NCI-H1436 (cell line): ENCODE measurements at places on chromosomes 7 and 10.

DNA sequence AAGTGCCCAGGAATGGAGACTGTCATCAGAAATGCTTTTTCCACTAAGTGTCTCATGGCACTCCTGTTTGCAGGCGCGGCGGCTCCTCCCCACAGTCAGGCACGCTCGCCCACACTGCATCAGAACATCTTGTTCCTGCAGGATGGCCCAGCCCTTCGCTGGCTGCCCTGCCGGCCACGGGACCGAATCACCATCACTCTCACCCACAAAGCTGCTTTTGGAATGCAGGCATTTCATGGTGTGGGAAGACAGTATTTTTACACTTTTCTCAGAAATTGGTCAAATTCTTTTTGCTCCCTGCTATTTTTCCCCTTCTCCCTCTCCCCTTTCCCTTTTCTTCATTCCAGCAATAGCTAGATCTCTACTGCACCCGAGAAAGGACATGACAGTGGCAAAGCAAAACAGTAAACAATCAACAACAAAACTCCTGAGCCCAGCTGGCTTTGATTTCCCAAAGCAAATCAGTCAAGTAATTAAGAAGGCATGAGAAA is 176.1 kb upstream of the TNS3 start:
- no peak for DNase-seq

DNA sequence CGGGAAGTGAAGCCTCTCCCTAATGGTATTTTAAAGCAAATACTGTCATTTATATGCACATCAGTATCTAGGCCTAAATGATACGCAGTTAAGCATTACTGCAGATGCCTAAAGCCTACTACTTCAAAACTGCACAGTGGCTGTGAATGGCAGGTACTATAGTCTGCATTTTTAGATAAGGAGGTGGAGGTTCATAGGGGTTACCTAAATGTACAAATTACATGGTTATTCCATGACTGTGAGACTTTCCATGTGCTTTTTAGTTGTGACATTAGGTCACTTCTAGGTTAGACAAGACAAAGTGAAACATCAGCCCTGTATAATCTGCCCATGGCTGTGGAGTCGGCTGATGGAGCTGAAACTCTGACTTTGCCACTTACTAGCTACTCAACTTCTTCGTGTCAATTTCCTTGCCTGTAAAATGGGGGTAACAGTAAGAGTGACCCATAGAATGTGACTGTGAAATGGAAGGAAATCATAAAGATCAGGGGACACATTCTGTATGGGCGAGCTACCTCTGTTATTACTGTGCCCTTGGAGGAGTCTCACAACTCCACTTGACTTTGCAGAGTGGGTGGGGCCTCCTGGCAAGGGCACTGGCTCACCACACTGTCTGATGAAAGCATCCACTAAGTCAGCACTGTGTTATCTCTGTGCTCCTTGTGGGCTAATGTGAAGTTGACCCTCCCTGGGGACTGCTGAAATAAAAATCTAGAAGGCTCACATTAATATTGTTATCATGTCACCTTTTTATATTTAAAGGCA is 239.4 kb downstream of the TNS3 start:
- DNase-seq, result no peak

GRCh38 chr10:16735671-16736070 is 81.6 kb downstream of the RSU1 start:
- DNase-seq, result no peak

DNA sequence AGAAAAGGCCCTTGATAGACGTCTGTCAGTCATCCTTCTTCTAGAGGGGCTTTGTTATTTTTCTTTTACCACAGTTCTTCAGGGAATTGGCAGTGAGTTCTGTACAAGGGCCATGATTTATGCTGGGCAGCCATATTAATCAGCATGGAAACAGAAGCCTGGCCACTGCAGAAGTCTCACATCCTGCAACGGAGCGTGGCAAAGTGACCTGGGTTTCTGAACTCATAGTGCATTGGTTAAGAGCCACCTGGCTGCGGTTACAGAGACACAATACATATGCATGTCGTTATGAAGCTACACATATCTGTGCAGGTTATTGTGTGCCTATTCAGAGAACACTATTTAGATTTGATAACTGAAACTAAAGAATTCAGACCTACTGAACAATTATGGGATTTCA is 419.4 kb upstream of the CELF2 start:
- DNase-seq, result no peak

DNA sequence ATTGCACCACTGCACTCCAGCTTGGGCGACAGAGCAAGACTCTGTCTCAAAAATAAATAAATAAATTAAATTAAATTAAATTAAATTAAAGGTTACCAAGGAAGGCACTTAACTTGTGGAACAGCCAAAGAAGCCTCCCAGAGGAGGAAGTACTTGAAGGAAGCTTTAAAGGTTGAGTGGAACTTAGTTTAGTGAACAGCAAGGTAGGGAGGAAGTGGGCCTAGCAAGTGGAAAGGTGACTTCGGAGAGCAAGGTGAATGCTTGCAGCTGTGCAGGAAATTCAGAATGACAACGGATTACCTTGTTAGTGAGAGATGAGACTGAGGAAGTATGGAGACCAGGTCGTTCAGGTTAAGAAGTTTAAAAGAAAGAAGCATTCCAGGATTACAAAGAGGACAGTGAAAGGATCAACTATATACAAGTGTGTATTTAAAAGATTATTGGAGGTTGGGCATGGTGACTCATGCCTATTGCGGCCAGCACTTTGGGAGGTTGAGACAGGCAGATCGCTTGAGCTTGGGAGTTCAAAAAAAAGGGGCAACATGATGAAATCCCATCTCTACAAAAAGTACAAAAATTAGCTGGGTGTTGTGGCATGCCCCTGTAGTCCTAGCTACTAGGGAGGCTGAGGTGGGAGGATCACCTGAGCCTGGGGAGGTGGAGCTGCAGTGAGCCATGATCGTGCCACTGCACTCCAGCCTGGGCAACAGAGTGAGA is 12.8 kb upstream of the RPEL1 start:
- DNase-seq, result no peak

DNA sequence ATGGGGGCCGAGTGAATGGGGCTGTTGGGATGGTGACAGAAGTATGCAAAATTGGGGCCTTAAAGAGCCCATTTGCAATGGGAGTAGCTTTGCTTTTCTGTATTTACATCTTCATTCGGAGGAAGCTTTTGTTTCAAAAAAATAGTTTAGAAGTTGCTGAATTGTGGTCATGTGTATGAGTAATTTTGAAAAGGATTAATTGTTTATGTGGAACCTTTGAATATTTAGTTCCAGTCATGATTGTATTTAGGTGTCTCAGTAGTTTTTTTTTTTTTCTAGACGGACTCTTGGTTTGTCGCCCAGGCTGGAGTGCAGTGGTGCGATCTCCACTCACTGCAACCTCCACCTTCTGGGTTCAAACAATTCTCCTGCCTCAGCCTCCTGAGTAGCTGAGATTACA is 37.2 kb downstream of the RBM33 start:
- DNase-seq, result no peak

DNA sequence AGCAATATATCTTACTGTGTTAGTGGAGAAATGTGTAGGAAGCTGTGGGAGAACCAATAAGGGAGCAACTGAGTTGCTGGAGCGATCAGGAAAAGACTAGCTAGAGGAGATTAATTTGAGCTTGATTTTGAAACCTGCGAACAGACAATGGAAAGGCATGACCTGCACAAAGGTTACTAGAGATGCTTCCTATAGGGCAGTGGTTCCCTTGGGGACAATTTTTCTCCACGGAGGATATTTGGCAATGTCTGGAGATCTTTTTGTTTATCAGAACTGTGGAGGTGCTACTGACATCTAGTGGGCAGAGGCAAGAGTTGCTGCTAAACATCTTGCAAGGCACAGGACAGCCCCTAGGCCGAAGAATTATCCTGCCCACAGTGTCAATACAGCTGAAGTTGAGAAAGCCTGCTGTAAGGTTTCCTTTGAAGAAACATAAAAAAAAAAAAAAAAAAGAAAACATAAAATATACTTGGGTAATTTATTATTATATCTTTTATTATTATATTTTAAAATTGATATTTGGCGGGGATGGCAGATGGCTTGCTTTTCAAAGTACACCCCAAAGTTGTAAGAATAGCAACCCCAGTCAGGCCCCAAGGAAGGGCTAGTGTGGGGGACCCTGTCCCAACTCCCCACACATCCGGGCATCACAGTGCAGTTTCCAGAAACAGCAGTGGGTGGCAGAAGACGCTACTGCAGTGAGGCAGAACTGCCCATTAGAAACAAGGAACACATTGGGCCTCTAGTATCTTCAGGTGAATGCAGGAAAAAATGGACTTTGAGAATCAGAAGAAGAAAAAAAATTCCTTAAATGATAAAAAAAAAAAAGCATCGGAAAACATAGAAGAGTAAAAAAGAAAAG is 481.6 kb downstream of the SH2D4B start:
- peak; percentile 43 for DNase-seq

DNA sequence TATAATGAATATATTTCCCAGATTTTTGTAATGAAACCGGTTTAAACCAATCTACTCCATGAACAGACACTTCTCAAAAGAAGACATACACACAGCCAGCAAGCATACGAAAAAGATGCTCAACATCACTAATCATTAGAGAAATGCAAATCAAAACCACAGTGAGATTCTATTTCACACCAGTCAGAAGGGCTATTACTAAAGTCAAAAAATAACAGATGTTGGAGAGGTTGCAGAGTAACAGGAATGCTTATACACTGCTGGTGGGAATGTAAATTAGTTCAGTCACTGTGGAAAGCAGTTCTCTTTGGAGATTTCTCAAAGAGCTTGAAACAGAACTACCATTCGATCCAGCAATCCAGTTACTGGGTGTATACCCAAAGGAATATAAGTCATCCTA is 240.7 kb downstream of the TSPAN12 start:
- DNase-seq, result no peak

DNA sequence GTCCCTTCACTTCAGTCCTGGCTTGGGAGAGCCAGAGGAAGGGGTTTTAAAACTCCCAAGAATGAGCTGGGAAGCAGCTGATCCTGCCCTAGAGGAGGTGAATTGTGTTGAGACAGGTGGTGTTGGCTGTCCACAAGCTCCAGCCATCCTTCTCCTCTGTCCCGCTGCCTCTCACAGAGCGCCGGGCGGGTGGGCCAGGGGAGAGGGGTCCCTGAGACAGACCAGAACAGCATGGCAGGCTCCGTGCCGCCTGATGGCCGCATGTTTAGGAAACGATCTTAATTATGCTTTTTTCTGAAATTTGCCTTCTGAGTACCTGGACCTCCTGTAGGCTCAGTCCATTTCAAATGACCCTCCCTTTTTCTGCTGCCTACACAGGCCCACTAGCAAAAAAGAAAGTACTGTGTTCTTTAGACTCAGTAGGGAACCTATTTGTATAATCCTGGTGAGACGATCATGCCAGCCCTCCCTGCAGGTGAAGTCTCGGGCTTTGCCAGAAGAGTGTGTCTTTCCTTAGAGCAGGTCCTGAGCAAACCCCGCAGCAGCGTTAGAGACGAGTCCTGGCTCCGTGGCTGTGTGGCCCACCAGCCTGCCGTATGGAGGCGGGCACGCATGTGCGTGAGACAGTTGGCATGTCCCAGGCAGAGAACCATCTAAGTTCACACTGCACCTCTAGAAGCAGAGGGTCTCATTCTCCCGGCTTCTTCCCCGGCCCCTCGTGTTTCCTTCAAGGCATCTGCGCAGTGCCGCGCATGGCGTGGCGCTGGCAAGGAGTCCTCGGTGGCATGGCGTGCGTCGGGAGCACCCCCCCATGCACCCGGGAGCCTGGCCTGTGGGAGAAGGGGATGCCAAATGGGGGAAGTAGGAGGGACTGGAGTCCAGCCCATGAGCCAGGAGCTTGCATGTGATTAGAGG is 26.3 kb upstream of the PWWP2B start:
- DNase-seq, result no peak

- DNase-seq, result no peak
Measured at GRCh38 chr7:151838072-151838471, 38.8 kb downstream of the PRKAG2 start.

- no peak for DNase-seq
Measured at GRCh38 chr10:29465384-29465783, 169.4 kb downstream of the SVIL start.

DNA sequence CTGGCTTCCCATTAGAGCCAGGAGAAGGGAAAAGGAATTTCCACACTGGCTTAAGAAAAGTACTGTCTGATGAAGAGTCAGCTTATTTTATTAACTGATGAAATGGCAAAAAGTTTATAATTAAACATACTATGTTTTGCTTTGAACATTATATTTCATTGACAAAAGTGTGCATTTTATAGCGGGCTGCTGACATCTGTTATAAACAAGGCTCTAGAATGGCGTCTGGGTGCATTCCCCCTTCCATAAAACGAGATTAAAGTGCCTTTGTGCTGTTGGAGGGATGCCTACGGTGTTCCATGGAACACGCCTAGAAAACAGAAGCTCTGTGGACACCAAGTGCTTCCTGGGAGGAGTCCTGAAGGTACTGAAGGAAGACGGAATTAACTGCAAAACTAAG is 220.2 kb downstream of the SNX10 start:
- no peak for DNase-seq

DNA sequence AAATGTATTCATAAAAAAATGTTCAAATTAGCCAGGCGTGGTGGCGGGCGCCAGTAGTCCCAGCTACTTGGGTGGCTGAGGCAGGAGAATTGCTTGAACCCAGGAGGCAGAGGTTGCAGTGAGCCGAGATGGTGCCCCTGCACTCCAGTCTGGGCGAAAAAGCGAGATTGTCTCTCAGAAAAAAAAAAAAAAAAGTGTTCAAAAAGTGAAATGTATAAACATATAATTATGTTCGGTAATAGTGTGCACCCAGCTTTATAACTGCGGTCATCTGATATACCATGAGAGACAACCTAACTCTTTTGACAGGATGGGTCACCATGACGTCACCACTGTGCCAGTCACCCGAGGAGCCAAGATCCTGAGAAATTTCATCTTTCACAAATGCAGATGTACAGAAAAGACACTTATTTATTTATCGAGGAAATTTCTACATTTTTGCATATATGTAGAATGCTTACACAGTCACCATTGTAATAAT is 594 bp upstream of the RP9 start:
- no peak for DNase-seq

GRCh38 chr7:55061726-55062499 is 43.1 kb downstream of the EGFR start:
- DNase-seq, result no peak

GRCh38 chr10:15457382-15457781 is 86.3 kb upstream of the FAM171A1 start:
- no peak for DNase-seq

- DNase-seq, result no peak
Measured at GRCh38 chr10:44806950-44807349, 104.2 kb upstream of the TMEM72 start.
